Stomach (tissue), 19 donors: ENCODE measurements at places on chromosomes 1 and 21. TPM values are rescaled to one million over a fixed set of nuclear protein-coding genes. Genes with fewer than 3 reads are reported as not detected.

GRCh38 chr1:233744779-233745513 lies 131.0 kb downstream of the KCNK1 start:
- DNase-seq: no peak

- DNase-seq: no peak
Observed at GRCh38 chr1:161994175-161994668, 29.4 kb downstream of the OLFML2B start.

GRCh38 chr1:160401487-160401805 lies 1.1 kb downstream of the VANGL2 start:
- DNase-seq: no peak

DNA sequence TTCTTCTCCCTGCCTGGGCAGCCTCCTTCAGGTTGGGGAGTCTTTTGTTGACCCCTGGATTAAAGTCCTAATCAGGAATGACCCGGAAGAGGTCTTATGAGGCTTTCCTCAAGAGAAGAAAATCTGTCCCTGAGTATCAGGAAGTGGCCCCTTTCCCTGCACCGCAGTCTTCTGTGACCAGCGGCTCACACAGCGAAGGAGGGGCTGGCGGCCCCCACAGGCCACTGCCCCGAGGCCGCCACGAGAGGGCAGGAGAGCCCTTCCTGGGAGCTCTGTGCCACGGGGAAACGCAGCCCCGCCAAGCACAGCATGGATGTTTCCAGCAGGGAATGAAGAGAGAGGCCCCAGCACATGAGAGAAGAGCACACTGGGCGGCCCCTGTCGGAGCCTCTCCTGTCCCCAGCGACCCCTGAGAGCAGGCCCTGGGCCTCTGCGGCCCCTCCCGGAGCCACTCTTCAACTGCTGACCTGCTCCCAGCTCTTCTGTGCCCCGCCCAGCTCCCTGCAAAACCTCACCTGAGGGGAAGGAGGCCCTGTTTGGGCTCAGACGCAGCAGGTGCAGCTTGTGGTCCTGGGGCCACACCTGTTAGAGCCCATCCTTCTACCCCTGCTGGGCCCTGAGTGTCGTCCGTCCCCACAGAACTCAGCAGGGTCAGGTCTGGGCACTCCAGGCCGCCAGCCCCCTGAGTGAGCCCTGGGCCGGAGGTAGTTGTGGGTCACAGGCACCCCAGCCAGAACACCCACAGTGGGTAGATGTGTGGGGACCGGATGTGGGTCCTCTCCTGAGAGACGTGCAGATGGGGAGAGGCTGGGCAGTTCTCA lies 4.9 kb upstream of the POFUT2 start:
- DNase-seq: peak; percentile 84

DNA sequence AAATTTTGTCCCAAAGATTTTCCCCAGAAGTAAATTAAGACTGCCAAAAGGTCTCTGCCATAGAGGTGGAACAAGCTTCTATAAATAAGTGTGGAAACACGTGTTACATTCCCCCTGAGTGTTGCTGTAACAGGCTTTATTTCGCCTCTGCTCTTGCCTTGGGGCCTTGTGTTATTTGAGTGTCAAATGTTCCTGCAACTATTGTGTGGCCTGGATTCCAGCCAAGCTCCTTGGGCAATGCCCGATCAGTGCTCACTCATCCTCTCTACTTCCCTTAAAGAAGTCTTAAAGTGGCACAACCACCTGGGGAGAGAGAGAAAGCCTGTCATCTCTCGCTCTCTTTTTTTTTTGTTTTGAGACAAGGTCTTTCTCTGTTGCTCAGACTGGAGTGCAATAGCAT lies 156.7 kb downstream of the NR5A2 start:
- peak; percentile 81 for DNase-seq

The LRIF1 gene
- total RNA-seq: 7.6 TPM

The HTR6 gene
- total RNA-seq: not detected
